ENCODE measurements at places on chromosomes 6 and 20.
A peak's percentile ranks its signal among the peaks of the same experiment; 100 is the strongest.

GRCh38 chr20:49909499-49910339, 5.6 kb downstream of the SPATA2 start:
- DNase-seq, result no peak

DNA sequence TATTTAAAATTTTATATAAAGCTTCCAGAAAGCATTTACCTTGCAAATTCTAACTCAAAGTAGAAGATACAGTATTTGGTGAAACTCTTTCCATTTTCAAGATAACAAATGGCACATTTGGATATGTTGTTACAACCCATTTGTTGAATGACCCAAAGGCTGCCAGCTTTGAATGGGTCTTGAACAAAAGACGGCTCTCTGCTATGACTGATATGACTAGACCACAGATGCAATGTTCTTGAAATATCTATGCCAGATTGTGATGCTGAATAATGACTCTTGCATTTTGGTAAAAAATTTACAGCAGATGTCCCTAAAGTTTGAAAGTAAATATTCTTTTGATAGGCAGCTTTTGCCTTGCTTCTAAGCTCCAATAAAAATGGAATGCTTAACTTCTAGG, 99.6 kb downstream of the HTR1B start:
- DNase-seq, result no peak

- DNase-seq, result no peak
Measured at GRCh38 chr6:63941747-63942470, 306.3 kb downstream of the PHF3 start.

- DNase-seq, result no peak
Measured at GRCh38 chr6:53536561-53536960, 8.3 kb downstream of the GCLC start.

GRCh38 chr20:15703171-15703911, 869.9 kb downstream of the KIF16B start:
- no peak for DNase-seq

GRCh38 chr6:113318575-113318917, 538.6 kb upstream of the MARCKS start:
- no peak for DNase-seq

GRCh38 chr6:41887331-41887751, 7.8 kb downstream of the USP49 start:
- no peak for DNase-seq

GRCh38 chr6:5158180-5158579, 73.0 kb downstream of the PPP1R3G start:
- no peak for DNase-seq

DNA sequence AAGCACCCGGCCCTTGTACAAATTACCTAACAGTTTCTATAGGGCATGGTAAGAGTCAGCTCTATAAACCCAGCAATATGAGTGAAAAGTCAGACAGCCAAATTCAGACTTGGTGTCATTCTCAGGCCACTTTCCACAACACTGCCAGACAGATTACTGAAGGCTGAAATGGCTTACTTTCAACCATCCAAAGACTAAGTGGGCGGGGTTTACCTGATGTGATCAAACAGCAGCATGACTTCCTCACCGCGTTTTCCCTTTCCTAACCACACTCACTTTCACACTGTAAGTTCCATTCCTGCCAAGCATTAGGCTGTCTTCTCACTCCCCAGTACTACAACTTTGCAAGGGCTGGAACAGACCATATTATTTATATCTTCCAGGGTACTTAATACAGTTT, 85.9 kb downstream of the SMLR1 start:
- no peak for DNase-seq

GRCh38 chr6:166382933-166383801, at the start of gene MPC1:
TSS of gene MPC1 (minus strand) at chr6:166382940. CDS start at chr6:166382876, 64 bp downstream.
- DNase-seq, result peak; percentile 90

- DNase-seq, result no peak
Measured at GRCh38 chr6:128963561-128963960, 80.6 kb downstream of the LAMA2 start.

GRCh38 chr20:5748246-5748645, 2.0 kb upstream of the SHLD1 start:
- DNase-seq, result no peak

DNA sequence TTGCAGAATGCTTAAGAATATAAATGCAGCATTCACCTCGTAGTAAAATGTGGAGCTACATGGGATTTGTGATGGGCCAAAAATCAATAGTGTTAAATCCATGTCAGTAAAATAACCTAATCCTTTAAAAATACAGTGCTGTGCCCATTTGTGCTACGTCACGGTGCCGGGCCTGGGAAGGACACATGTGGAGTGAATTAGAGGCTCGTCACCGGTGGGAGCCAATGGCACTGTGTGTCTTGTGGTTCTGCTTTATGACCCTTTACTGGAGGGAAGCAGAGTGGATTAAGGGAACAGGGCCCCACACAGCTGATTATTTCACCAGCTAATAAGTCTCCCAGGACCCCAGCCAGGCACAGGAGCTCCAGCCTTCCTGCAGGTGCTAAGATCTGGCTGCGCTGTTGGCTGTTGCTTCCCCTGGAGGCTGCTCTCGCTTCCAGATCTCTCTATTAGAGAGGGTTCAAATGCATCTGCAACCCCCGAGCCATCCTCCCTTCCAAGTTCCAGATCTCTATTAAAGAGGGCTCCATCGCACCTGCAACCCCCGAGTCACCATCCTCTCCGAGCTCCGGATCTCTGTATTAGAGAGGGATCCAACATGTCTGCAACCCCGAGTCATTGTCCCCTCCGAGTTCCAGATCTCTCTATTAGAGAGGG, 405.8 kb downstream of the CDH4 start:
- no peak for DNase-seq

- DNase-seq, result no peak
Measured at GRCh38 chr6:35417979-35418661, 34.0 kb upstream of the FANCE start.

- no peak for DNase-seq
Measured at GRCh38 chr20:63828545-63828944, 2.5 kb downstream of the ZBTB46 start.

DNA sequence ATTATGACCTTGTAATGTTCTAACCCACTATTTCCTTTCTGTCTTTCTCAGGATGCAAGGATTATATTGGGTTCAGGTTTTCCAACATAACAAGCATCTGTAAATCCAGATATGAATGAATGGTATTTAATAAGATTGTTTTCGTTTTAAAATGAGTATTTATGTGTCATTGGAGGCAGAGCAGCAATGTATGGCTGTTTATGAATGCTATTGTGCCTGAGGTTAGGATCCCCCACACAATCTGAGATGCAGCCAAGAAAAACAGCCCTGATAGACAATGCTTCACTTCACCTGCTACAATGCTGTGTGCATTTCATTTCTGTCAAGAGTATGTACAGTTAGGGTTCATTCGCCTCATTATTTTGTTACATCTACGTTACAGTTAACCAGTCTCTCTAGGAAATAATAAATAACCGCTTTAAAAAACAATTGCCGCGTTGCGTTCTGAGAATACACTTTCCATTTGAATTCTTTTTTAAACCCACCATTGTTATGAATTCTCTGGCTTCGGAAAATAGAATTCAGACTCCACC, 19.6 kb downstream of the TFAP2A start:
- DNase-seq, result no peak

GRCh38 chr6:45300736-45301135, 27.4 kb upstream of the RUNX2 start:
- DNase-seq, result no peak

DNA sequence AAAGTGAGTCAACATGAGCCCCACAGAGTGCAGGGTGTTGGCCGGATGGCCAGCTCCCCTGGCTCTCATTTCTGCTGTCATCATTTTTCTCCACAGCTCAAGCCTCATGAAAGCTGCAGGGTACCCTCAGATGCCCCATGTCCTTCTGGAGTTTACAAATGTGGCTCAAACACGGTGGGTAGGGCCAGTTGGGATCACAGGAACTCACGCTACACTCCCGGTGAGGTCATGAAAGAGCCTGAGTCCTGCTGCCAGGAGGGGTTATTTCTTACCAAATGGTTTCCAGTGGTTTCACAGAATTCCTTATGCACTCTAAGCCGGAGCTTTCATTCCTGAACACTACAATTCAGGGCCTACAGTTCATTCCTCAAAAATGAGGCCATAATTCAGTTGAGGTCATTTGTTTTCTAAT, 78.7 kb downstream of the TMEM170B start:
- DNase-seq, result peak; percentile 4

DNA sequence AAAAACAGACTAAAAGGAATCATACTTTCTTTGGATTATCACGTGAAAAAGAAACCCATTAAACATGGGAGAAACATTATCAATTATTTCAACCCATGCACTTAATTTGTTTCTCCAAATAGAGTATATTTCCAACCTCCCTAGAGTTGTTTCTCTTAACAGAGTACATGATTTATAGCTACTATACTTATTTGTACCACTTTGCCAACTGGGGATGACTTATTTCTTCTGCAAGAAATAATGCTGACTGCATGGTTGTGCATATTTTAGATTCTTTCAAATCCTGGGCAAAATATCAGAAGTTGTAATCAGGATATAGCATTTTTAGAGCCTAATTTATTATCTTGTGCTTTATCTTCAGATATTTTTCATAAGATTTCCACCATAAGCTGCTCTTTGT, 629.1 kb upstream of the EYS start:
- DNase-seq, result no peak

- no peak for DNase-seq
Measured at GRCh38 chr6:39156801-39157200, 41.8 kb upstream of the SAYSD1 start.

- DNase-seq, result no peak
Measured at GRCh38 chr6:167094436-167094819, 28.5 kb upstream of the CCR6 start.

GRCh38 chr6:90643381-90643780, 56.5 kb upstream of the MAP3K7 start:
- DNase-seq, result no peak

GRCh38 chr6:118134206-118134605, 227.1 kb downstream of the SLC35F1 start:
- DNase-seq, result no peak

- DNase-seq, result no peak
Measured at GRCh38 chr6:1765160-1765903, 155.6 kb downstream of the FOXC1 start.

GRCh38 chr6:93567164-93567563, 147.8 kb upstream of the EPHA7 start:
- no peak for DNase-seq

GRCh38 chr6:146433881-146434731, 109.5 kb upstream of the RAB32 start:
- no peak for DNase-seq

DNA sequence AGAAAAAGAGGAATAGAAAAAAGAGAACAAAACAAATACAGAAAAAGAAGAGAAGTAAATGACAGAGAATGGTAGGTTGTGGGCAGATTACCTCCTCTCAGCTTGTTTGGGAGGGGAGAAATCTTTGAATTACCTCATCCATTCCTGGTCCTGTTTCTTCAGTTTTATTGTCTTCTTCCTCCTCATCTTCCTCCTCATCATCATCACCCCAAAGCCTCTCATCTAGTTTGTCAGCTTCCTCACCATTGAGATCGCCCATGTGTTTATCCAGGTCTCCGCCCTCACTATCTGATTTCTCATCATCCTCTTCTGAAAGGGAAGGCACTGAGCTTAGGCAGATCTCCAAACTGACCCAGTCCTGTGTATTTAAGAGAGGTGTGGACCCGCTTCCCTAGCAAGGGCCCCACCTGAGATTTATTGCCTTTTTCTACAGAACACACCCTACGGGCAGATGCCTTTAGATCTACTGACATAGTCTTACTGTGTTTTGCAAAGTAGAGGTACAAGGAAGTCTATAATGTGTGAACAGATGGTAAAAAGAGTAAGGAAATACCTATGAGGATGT, 24.2 kb upstream of the LYRM2 start:
- DNase-seq, result no peak

- no peak for DNase-seq
Measured at GRCh38 chr6:71364889-71365542, 76.4 kb downstream of the OGFRL1 start.

- no peak for DNase-seq
Measured at GRCh38 chr6:72816022-72816421, 194.2 kb downstream of the KCNQ5 start.

GRCh38 chr20:14951707-14952418, 614.5 kb upstream of the FLRT3 start:
- DNase-seq, result no peak

GRCh38 chr20:49275636-49276035, 2.2 kb downstream of the ZNFX1 start:
- DNase-seq, result no peak

- no peak for DNase-seq
Measured at GRCh38 chr6:108123481-108123929, 42.3 kb upstream of the NR2E1 start.

DNA sequence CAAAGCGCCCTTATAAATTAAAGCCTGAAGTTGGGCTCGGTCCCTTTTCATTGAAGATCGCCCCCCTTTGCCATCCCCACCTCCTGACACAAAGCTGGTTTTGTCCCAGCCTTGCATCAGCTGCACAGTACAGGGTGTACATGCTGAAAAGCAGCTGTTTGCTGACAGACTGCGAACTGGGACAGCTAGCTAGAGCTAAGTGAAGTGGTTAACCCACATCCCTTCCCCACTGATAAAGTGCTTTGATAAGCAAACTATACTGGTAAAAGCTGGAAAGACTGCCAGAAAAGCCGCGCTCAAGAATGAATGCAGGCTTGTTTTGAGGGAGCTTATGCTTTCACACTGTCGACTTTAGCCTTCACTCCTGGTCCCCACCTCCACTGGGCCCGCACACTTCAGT, 207.3 kb downstream of the GMDS start:
- DNase-seq, result no peak

- no peak for DNase-seq
Measured at GRCh38 chr6:81751388-81752083, 945 bp downstream of the TENT5A start.

DNA sequence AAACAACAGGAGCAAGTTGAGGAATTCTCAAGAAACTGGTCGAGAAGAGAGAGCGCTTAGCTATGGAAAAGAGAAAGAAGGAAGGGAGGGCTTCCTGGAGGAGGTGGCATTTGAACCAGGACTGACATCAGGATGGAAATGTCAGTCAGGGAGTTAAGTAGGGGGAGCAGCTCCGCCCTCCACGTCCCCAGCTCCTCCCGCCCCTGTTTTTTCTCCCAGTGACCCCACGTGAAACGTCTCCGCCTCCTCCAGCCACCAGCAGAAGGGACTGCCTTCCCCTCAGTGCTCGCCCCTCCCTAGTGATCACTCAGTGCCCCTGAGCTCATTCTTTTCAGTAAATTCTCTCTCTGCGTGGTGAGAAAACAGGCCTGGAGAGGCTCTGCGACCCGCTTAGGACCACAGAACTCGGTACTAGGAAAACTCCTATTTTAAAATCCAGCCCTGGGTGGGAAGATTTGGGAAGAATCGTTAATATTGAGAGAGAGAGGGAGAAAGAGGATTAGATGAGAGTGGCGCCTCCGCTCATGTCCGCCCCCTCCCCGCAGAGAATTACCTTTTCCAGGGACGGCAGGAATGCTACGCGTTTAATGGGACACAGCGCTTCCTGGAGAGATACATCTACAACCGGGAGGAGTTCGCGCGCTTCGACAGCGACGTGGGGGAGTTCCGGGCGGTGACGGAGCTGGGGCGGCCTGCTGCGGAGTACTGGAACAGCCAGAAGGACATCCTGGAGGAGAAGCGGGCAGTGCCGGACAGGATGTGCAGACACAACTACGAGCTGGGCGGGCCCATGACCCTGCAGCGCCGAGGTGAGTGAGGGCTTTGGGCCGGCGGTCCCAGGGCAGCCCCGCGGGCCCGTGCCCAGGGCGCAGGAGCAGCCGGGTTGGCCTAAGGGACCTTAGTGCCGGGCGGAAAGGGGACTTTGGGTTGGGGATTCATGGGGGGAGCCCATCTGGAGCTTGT, 4.6 kb downstream of the HLA-DPB1 start:
- no peak for DNase-seq

Data from GOT3 (cell line).